ENCODE measurements at places on chromosomes 1 and 21. TPM values are rescaled to one million over a fixed set of nuclear protein-coding genes. Genes with fewer than 3 reads are reported as not detected.

The CAMK2N1 gene
- 84.8 TPM for polyA plus RNA-seq

The F3 gene
- polyA plus RNA-seq = 52.3 TPM

The GNAT2 gene
- not detected for polyA plus RNA-seq

The SH2D1B gene
- polyA plus RNA-seq = 0.14 TPM

The IL10 gene
- polyA plus RNA-seq = 0.56 TPM

The RCC1 gene
- polyA plus RNA-seq = 34.2 TPM

All from right renal pelvis (tissue), 4 donors.